Cerebellum (tissue), 4 donors: ENCODE measurements at places on chromosomes 13 and 19. TPM values are rescaled to one million over a fixed set of nuclear protein-coding genes. Genes with fewer than 3 reads are reported as not detected.

DNA sequence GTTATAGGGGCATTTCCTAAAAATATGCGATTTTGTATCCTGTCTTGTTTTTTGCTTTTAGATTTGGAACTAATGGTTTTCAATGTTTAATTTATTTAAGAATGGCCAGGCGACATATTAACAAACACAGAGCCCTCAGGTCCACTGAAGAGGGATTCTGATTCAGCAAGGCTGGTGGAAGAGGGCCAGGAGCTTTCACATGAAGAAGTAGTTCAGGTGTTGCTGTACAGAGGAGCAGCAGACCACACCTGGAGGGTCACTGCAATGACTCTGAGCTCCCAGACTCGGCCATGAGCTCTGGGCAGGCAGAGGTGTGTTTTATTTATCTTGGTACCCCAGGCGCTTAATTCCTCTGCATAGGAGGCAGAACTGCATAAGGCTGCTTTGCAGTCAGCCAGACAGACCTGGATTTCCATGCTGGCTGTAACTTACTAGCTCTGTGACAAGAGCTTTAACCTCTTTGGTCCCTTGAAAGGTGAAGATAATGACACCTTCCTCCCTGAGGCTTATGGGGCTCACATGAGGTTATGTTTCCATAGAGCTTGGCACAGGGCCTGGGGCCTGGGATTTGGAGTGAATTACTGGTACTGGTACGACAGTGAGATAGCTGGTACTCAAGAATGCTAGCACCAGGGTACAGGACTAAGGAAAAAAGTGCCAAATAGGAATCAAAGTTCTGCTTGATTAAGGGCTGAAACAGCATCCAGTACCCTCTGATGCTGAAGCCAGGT lies 184.7 kb downstream of the OXGR1 start:
- DNase-seq, result no peak

Gene GRIN2D
- total RNA-seq, result 4.6 TPM

Gene ZNF677
- total RNA-seq, result 39.1 TPM

Gene PSG7
- not detected for total RNA-seq

GRCh38 chr19:45250832-45251451 lies at the start of gene MARK4:
Gene MARK4 (plus strand): TSS chr19:45251271. CDS start chr19:45251589, 318 bp downstream.
- DNase-seq, result peak; percentile 92

GRCh38 chr13:98492335-98493041 lies 84.4 kb downstream of the STK24 start:
- DNase-seq, result no peak

DNA sequence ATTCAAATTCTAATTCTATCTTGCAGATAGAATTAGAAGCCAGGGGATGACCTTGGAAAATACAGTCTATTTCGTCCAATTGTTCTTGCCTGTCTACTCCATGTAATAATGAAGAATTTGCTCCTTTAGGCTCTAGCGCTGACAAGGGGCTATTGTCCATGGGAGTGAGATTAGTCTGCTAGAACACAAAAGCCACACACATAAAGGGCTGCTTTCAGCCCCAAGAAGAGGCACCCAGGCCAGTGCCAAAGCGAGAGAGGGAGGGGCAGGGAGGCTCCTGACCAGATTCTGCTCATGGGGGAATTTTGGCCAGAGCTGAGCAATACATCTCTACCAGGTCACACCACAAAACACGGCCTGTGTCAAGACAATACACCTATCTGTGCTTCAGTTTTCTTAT lies 1306.9 kb downstream of the UQCRFS1 start:
- no peak for DNase-seq

DNA sequence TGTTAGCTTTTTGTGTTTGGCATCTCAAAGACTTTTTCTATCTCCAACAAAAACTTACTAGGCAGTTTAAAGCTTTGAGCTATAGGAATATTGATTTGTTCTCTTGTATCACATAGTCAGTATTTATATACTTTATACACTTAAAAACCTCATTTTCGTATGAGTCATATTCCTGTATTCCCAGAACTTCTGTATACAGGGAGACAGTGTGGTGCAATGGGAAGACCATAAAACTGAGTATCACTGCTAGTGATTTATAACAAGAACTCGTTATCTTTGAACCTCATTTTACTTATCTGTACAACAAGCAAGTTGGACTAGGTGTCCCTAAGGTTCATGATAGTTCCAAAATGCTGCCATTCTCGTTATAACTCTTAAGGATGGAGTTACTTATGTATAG lies 6.3 kb downstream of the GPR180 start:
- DNase-seq, result no peak

- no peak for DNase-seq
Observed at GRCh38 chr13:38674208-38674607, 12.7 kb upstream of the FREM2 start.

DNA sequence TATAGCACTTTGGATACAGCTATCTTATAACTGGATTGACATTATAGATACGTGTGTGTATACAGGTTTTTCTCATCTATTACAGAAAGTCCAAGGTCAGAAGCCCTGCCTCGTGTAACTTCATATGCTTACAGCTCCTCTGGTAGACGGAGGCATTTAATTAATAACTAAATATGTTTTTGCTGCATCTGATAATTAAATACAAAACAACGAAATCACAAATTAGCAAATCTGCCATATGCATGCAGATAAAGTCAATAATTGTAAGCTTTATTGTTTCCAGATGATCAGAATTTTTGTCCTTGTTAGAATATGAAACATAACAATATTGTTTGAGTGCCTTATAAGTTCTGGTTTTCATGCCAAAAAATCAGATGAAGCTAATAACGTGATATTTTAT lies 717.7 kb downstream of the LIG4 start:
- DNase-seq, result no peak

GRCh38 chr19:8611877-8612806 lies 1.6 kb upstream of the ADAMTS10 start:
- no peak for DNase-seq

Gene ZNF100
- 15.0 TPM for total RNA-seq

- DNase-seq, result no peak
Observed at GRCh38 chr13:49777746-49778614, 14.5 kb downstream of the KPNA3 start.

Gene LHB
- not detected for total RNA-seq

- DNase-seq, result no peak
Observed at GRCh38 chr19:2376784-2377519, 16.9 kb downstream of the TMPRSS9 start.

DNA sequence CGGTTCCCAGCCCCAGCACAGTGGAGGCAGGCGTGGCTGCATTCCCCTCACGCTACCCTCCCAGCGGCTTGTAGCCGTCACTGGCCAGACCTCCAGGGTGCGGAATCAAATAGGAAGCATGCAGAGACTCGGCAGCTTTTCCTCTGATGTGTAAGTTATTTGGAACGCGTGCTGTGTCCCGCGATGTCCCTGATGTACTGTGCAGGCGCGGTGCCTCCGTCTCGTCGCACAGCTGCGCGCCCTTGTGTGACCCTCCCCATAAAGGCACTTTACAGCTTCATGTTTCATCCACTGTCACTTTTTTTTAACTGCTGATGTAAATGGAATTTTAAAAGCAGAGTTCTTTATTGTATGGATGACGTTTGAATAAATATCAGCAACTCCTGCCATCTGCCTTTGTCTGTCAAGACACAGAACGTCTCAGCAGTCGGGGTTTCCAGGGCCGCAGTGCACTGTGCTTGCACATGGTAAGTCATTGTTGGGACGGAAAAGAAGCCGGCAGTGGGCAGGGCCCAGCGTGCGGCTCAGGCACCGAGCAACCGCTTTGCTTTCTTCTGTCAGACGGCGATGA lies 7.3 kb upstream of the F7 start:
- no peak for DNase-seq

Gene CYP4F2
- total RNA-seq, result not detected

Gene ZNF99
- 0.91 TPM for total RNA-seq

DNA sequence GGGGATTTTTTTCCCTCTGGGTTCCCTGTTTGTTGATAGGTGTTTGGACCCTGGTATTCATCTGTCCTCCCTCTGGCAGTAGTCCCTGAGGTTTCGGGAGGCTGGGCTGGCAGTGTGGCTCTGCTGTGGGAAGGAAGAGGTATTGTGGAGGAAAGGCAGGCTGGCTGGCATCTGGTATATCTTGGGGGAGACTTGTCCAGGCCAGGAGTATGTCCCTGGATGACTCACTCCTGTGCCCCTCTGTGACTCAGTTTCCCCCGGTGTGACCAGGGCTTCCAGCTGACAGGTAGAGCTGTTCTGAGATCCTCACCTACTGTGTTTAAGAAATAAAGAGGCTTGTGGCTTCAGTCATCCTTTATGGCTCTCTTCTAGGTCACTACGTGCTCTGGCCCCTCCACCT lies 14.2 kb upstream of the ZNF492 start:
- DNase-seq, result no peak

- DNase-seq, result no peak
Observed at GRCh38 chr19:38928391-38929001, 2.1 kb downstream of the SARS2 start.

DNA sequence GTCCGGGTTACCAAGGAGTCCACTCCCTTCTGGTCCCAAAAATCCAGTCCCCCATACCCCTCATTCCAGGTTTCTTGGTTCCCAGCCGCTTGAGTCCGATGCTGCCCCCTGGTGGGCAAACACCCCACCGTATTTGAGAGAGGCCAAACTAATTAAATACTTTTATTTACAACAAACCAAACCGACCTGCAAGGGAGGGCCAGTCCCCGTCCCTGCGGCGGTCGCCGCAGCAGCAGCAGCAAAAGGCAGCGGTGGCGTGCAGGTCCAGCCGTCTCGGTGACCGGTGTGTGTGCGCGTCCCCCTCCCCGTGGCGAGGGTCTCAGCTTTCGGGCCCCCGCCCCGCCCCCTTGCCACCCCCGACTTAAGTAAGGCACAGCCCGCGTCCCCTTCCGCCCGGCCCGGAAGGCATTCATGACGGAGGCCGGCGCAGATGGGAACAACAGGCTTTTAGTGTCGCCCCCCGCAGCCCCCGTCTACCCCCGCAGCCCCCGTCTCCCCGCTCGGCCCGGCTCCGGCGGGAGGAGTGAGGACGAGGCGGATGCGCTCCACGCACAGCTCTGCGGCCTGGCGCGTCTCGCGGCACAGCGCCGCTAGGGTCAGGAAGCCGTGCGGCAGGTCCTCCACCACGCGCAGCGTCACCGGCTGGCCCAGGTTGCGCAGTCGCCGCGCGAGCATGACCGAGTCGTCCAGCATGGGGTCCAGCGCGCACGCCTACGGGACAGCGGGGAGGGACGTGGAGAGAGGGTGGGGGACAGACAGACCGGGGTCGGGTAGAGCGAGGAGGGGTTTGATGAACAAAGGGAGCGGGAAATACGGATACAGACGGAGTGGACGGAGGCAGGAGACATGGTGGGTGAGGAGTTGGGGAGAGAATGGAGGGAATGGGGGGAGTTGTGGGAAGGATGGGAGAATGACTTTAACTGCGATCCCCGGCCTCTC lies 11.5 kb upstream of the CNFN start:
- peak; percentile 81 for DNase-seq

Gene PLEKHA4
- total RNA-seq, result 1.5 TPM

GRCh38 chr13:112902669-112903068 lies 66.3 kb upstream of the MCF2L start:
- DNase-seq, result no peak

GRCh38 chr19:5627395-5627904 lies 4.6 kb downstream of the SAFB start:
- peak; percentile 41 for DNase-seq

Gene C19orf81
- 2.1 TPM for total RNA-seq

- DNase-seq, result no peak
Observed at GRCh38 chr13:95327190-95327589, 25.9 kb upstream of the ABCC4 start.

GRCh38 chr19:19420570-19421298 lies 15.3 kb downstream of the GATAD2A start:
- DNase-seq, result no peak

GRCh38 chr13:104327211-104327610 lies 1261.0 kb upstream of the SLC10A2 start:
- no peak for DNase-seq

GRCh38 chr19:28468701-28469459 lies 744.1 kb downstream of the UQCRFS1 start:
- DNase-seq, result no peak

DNA sequence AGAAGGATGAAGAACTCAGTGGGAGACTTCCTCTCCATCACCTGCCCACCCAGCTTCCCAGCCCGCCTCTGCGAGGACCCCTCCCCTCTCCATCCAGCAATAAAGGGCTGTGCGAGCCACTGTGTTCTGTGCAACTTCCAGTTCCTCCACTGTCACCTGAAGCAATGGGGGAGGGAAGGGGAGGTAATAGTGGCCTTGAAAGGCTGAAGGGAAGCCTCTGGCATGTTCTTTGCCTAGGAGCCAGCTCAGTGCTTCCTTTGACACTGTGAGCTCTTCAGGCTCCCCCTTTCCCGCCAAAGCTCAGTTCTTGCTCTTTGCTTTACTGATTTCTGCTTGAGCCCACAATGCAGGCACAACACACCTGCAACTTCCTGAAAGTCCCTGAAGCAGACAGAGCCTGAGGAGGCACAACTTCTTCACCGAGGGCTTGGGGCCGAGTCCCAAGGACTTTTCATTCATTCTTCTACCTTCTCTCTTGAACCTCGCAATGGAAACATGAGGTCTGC lies 73.2 kb upstream of the DOCK9 start:
- DNase-seq, result no peak

DNA sequence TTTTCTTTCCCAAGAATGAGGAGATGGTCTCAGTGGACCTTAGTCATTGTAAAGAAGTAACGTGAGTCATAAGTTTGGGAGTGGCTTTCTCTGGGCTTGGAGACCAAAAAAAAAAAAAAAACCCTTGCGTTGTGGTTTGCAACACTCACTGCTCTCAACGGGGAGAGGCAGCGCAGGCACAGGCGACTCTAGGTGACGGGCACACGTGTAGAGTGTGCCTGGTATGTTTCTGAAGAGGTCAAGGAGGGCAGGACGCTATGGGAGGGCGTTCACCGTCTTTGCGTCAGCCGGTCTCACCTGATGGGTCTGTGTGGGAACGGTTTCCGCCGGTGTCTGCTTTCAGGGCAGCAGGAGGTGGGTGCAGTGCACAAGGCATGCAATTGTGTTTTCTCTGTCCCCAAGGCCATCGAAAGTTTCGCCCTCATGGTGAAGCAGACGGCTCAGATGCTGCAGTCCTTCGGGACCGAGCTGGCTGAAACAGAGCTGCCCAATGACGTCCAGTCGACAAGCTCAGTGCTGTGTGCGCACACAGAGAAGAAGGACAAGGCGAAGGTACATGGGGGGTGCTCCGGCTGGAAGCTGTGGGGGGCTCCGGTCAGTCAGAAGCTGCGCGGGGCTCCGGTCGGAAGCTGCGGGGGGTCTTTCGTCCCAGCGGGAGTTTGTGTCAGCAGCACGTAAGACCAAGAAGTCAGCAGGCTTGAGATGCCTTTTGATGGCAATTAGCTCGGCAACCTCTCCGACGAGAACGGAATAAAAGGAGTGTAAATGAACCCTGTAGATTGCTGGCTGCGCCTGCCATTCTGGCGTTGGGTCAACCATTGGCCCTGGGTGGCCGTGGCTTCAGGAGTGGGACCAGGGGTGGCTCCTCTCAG lies 40.8 kb upstream of the F7 start:
- no peak for DNase-seq
